ENCODE measurements at places on chromosomes 11 and 22.

DNA sequence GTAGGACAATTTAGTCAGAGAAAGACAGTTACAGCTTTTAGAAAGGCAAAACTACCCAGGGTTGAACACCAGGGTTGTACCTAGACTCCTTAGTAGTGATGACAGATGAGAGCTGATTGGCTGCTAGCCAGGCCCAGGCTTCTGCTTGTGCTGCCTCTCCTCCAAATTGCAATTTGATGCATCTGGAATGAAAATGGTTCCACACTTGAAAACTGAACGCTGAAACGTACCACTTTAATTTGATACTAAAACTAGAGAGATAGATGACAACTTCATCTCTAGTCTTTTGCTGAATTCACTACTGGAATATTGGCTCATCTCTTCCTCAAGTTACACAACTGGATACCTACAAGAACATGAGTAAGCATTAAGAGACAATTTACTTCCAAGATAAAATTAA is 19.2 kb upstream of the FNBP4 start:
- no peak for DNase-seq

DNA sequence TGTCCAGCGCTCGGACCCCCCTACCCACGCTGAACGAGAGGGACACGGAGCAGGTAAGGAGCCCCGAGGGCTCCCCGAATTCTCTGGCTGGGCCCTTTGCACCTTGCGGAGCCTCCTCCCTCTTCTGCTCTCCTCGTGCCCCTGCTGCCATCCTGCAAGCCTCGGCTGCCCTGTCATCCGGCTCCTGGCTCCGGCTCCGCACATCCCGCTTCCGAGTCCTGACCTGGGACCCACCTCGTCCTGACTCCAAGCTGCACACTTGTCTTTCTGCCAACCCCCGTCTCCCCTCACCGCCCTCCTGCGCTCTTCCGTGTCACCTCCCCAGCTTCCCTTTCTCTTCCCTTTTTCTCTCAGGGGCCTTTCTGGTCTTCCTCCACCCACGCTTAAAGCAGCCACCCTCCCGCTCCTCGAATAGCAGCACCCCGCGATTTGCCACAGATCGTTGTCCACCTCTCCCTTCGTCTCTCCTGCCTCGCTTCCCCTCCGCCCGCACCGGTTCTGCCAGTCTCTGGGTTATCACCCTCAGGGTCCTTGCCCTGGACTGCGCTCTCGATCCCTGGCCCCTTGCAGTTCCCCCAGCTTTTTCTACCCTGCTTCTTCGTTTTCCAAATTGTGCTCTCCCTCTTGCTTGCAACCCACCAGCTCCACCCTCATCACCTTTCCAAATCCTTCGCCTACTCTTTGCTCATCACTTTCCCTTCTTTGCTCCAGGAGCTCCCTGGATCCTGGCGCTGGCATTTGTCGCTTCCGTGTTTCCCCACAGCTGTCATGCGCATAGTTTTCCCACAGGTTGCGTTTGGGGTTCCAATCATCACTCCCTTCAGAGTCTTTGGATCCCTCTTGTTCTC is 822 bp downstream of the MARK2 start:
- peak; percentile 58 for DNase-seq

DNA sequence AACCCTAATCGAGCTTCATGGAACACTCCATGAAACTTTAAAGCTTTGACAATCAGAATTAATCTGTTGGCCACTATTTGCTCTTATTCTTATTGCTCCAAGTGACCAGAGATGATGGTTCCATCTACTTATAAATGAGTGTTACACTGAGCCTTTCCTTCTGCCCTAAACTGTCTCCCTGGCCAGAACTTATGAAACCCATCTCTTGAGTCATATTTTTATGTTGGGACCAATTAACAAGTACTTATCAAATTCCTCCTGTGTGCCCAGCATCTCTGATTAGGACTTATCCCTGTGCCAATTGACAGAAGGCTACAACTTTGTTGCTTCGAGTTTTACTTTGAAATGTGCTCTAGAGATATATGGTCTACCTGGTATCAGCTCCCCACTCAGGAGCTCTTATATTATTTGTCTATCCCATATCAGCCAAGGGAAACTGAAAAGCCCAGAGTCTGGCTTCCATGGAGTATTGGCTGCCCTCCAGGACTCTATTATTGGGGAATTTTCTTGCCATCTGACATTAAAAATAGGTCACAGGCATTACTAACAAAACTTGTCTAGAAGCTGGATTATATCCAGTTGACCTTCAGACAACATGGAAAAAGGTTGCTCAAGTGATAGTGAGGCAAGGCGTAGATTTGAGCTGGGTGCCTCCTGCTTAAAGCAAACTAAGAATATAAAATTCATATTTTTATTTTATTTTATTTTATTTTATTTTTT is 8.8 kb downstream of the KREMEN1 start:
- no peak for DNase-seq

DNA sequence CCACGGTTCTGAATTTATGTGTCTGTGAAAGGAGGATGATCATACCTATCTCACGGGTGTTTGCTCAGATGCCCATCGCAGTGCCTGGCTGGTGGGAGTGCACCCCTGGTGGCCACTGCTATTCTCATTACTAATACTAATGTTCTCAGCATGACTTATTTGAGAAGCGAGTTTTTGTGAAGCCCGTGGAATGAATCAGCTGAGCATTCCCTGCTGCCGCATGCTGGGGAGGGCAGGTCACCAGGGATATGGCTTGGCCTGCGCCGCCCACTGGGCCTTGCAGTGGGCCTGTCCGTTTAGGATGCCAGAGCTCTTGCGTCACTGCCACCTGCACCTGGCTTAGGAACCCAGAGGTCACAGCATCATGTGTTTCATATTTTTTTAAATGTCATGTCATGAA is 16.9 kb downstream of the CTTN start:
- no peak for DNase-seq

GRCh38 chr11:21412652-21413383 is 743.4 kb downstream of the NELL1 start:
- no peak for DNase-seq

DNA sequence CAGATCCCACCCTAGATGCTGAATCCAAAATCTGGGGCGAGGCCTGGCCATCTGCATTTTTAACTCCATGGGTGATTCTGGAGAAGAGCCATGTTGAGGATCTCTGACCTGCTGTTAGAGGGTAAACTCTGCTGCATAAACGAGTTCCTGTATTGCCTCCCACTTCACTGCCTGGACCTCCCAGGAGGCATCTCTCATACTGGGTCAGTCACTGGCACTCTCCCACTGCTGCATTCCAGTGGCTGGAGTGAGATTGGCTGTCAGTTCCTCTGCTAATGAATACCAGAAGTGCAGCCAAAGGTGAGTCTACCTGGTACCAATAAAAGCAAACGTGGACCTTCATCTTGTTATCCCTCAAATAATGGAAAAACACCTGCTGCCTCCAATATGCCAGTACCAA is 10.3 kb downstream of the POLDIP3 start:
- no peak for DNase-seq

DNA sequence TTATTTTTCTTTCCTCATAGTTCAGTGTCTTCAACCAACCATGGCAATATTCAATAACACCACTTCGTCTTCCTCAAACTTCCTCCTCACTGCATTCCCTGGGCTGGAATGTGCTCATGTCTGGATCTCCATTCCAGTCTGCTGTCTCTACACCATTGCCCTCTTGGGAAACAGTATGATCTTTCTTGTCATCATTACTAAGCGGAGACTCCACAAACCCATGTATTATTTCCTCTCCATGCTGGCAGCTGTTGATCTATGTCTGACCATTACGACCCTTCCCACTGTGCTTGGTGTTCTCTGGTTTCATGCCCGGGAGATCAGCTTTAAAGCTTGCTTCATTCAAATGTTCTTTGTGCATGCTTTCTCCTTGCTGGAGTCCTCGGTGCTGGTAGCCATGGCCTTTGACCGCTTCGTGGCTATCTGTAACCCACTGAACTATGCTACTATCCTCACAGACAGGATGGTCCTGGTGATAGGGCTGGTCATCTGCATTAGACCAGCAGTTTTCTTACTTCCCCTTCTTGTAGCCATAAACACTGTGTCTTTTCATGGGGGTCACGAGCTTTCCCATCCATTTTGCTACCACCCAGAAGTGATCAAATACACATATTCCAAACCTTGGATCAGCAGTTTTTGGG is at the start of gene OR51T1:
Gene OR51T1, plus strand, starts transcription at position 41 of the 641 bp plus-strand sequence. Its CDS starts 0 bp downstream, at position 41.
- DNase-seq: no peak

- DNase-seq: no peak
Observed at GRCh38 chr11:105344938-105345337, 205.4 kb upstream of the CARD18 start.

GRCh38 chr11:10407749-10408685 is 47.0 kb upstream of the AMPD3 start:
- DNase-seq: no peak

GRCh38 chr11:132114185-132114584 is 743.8 kb downstream of the NTM start:
- DNase-seq: no peak

GRCh38 chr11:64252003-64252872 is 908 bp downstream of the PLCB3 start:
- no peak for DNase-seq

GRCh38 chr11:86940122-86940777 is 14.9 kb downstream of the FZD4 start:
- DNase-seq: no peak

GRCh38 chr11:119470317-119471291 is 47.6 kb upstream of the THY1 start:
- DNase-seq: no peak

- no peak for DNase-seq
Observed at GRCh38 chr11:110968348-110969062, 256.3 kb upstream of the ARHGAP20 start.

DNA sequence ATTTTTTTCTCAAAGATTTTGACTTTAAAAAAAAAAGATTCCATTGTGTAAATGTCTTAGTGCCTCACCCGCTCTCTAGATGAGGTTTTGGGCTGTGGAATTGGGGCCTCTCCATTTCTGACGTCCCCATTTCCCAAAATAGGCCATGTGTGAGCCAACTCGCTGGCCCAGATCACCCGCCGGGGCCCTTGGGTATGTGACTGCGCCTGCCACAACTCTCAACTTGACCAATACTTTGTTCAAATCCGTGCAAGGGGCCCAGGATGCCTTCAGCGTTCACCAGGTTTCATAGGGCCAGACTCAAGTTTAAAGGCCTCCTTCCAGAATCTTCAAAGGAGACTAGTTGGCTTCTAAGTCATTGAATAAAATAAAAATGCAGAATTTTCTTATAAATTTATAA is 96.0 kb downstream of the DHCR7 start:
- DNase-seq: no peak

DNA sequence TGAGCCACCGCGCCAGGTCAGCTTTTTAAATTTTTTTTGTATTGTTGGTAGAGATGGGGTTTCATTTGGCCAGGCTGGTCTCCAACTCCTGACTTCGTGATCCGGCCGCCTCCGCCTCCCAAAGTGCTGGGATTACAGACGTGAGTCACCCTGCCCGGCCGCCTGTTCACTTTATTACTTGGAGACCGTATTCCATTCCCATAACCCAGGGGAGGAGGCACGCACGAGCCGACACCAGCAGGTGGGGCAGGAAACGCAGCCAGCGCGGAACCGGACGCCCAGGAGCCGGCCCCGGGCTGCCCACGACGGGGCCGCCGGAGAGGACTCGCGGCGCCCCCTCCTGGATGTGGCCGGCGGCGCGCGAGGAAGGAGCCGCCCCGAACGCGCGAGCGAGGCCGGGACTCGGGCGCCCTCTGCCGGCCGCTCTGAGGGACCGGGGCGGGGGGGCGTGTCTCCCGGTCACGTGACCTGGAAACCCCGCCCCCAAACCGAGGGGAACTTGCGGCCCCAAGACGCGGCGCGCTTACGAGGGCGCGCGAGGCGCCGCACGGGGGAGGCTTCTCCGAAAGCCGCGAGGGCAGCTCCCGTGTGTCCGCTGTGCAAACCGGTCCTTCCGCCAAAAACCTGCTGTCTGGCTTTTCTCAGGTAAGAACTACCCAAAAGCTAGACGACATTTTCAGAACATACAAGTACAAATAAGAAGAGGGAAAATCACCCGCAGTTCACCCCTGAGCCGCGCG is 11.6 kb upstream of the RNH1 start:
- DNase-seq: peak; percentile 98
